ENCODE measurements at places on chromosomes 3 and 15.
A peak's percentile ranks its signal among the peaks of the same experiment; 100 is the strongest.

DNA sequence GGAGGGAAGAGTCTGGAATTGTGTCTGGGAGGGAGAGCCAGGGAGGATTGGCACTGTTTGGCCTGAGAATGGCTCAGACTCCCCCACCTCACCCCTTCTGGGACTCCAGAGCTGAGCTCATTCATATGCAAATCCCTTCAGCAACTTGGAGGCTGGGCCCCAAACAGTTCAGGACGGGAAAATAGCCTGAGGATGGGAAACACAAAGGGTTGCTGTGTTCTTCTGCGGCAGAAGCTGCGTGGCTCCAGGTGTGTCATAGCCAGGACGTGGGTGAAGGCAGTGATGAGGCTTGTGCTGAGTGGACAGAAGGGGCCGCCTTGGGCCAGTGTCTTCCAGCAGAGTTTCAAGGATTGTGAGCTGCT, 16.6 kb downstream of the MASP1 start:
- no peak for DNase-seq

GRCh38 chr3:14143271-14144225, 18.7 kb downstream of the TMEM43 start:
- DNase-seq, result no peak

DNA sequence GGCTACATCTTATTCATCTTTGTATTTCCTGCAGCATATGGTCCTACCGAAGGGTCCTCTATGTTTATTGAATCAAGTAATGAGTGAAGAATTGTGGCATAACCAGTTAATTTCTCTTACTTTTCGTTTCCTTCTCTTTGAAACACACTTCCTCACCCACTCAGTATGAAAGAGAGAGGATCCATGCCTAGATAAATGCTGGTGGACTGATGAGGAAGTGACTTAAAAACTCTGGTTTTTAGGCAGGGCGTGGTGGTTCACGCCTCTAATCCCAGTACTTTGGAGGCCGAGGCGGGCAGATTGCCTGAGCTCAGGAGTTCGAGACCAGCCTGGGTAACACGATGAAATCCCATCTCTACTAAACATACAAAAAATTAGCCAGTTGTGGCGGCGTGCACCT, 2.2 kb upstream of the MB21D2 start:
- no peak for DNase-seq

- DNase-seq, result no peak
Observed at GRCh38 chr15:28935316-28935715, 49.5 kb downstream of the APBA2 start.

GRCh38 chr15:72229076-72229946, 1.7 kb downstream of the PKM start:
- peak; percentile 26 for DNase-seq

DNA sequence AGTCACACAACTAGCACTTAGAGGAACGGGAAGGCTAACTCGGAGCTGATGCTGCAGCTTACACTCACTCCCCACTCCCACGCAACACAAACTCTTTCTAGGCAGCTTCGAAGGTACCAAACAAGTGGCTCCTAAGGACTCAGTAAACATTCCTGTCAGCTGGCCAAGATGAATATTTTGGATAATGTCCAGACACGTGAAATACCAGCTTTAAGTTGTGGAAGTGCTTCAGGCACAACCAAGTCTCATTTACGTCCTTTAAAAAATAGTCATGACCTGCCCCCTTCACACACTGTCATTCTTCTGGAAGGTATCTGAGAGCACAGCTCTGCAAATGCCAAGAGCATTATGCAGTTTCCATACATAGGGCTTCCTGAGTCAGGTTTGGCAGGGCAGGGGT, 1005.9 kb upstream of the CFAP20DC start:
- DNase-seq, result no peak

DNA sequence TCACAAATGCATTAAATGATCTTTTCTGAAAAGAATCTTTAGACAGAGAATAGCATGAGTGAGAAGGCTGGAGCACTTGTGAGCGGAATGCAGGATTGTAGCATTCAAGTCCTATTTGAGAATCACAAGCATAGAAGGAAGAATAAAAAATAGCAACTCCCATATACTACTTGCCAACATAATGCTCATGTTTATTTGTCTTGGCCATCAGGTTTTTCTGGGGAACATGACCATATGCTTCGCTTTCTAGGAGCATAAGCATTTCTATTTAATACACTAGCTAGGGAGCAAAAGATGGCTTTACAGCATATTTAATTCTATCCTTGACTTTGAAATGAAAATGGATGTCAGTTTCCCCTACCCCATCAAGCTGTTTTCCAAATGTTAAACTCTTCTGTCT, 170.3 kb upstream of the MITF start:
- DNase-seq, result no peak

All from stimulated activated CD4-positive, alpha-beta T cell treated with anti-CD3 and anti-CD28 coated beads, TNF-alpha, amount 100 ng/mL, for 4 hours (primary cell).